ENCODE measurements at places on chromosomes 5 and 9.

- peak; percentile 59 for DNase-seq
These were observed 141.2 kb upstream of the ASTN2 start for GRCh38 chr9:117555964-117556629.

DNA sequence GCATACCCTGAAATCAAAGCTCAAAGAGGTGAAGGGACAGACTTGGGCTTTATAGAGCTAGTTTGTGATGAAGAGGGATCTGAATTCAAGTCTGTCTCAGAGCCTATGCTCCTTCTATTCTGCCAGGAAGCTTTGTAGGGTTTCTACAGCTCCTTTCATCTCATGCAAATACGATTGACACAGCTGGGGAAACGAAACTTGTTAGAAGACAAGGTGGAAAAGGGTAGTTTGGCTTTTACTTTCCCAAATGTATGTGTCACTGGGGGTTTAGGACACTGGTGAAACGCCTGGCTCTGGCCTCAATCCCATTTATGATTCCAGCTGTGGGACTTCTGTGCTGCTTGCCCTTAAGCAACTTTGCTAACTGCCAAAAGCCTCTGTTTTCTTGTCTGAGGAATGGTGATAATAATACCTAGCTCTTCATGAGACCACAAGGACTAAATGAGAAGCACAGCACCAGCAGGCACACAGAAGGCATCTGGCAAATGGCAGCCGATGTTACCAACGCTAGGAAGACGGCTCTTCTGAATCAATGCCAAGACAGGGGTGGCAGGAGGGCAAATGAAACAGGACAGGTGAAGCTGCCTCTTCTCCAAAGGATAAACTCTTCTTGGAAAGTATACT is 70.3 kb upstream of the EQTN start:
- DNase-seq, result no peak

GRCh38 chr9:19231126-19231903 is 822 bp downstream of the DENND4C start:
- no peak for DNase-seq

DNA sequence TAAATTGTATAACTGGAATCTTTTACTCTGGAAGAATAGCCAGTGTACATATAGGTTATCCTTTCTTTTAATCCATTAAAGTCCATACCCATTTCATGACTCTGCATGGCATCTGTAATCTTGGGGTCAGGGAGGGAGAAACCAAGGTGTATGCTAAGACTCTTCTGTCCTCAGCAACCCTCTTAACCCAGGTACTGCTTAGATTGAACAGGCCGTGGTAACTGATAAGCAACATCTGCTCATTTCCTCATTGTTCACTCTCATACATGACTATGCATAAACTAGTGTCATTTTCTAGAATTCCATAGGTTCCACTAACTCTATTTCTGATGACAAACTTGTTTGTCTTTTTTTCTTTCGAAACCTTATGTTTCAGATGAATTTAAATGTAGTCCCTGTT is 69.3 kb upstream of the IFNE start:
- no peak for DNase-seq

- DNase-seq, result no peak
These were observed 21.1 kb downstream of the ORM2 start for GRCh38 chr9:114350636-114351401.

- no peak for DNase-seq
These were observed 192.6 kb upstream of the PRDM9 start for GRCh38 chr5:23314827-23315226.

GRCh38 chr9:3385871-3386270 is 139.9 kb downstream of the RFX3 start:
- no peak for DNase-seq

DNA sequence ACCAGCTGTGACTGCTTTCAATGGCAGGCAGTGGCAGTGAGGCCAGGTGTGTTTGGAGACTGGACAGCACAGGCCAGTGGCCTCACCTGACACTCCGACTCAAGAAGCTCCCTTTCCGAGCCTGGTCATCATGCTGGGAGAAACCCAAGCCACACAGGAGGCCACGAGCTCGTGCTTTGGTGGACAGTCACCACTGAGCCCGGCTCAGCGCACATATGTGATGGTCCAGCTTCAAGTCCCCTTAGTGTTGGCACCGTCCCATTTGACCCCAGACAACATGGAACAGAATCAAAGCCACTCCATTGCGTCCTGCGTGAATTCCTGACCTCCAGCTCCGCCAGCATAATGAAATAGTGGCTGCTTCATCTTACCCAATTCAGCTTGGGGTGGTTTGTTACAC is 64.0 kb upstream of the PPP1R26 start:
- no peak for DNase-seq

DNA sequence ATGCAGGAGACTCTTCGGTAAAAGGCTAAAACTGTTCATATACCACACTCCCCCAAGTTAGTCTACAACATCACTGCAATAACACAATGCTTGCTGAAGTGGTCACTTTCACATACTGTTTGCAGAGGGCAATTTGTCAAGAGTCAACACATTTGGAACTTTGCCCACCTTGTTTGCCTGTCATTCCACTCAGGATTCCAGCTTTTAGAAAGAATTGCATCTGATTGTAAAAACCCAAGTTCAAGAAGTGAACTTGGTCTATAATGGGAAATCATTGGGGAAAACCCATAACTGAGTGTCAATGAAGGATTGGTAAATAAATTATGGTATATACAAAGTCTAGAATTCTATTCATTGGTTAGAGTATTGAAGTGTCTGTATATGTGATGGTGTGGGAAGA is 120.5 kb downstream of the GADD45G start:
- DNase-seq, result no peak

- DNase-seq, result no peak
These were observed 47.4 kb downstream of the SLC28A3 start for GRCh38 chr9:84293001-84293798.

GRCh38 chr5:67170767-67171166 is 25.8 kb downstream of the CD180 start:
- no peak for DNase-seq

GRCh38 chr9:20009606-20010005 is 220.8 kb upstream of the SLC24A2 start:
- DNase-seq, result no peak

Data from NCI-H524 (cell line).